ENCODE measurements at places on chromosomes 7 and 10.

- no peak for DNase-seq
Observed at GRCh38 chr10:94129393-94130130, 135.8 kb downstream of the PLCE1 start.

- no peak for DNase-seq
Observed at GRCh38 chr10:130484468-130485180, 348.4 kb downstream of the GLRX3 start.

DNA sequence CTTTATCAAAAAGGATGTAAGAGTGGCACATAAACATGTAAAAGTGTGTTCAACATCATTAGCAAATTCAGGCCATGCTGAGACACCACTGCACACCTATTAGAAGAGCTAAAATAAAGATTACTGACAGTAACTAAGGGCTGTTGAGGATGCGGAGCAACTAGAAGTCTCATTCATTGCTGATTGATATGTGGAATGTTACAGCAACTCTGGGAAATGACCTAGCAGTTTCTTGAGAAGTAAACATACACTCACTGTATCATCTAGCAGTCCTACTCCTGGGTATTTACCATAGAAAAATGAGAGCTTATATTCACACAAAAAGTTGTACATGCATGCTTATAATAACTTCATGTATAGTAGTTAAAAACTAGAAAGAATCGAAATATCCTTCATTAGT is 77.3 kb downstream of the CCSER2 start:
- DNase-seq: no peak

DNA sequence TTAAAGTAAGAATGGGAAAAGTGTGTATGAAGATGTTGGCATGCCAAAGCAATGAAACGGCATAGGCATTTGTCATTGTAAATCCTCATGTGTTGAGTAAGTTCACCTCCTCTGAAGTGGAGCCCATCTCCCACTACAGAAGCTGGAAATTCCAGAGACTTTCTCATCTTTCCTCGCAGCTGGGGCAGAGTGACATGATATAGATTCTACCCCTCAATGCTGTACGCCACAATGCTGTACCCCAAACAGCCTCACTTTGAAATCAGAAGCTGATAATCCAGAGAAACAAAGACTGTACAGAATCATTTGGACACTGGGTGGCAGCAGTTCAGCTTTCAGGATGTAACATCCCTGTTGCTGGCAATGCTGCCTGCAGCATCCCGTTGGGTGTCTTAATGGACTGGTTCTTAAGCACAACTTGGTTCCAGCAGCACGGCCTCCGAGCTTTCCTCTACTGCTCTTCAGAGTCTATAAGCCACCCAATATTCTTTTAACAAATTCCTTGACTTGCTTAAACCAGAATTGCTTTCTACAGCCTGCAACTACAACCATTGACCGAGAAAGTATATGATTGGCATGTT is 18.8 kb downstream of the ZC3HAV1L start:
- peak; percentile 57 for DNase-seq

- no peak for DNase-seq
Observed at GRCh38 chr10:83427101-83427500, 712.2 kb upstream of the GHITM start.

DNA sequence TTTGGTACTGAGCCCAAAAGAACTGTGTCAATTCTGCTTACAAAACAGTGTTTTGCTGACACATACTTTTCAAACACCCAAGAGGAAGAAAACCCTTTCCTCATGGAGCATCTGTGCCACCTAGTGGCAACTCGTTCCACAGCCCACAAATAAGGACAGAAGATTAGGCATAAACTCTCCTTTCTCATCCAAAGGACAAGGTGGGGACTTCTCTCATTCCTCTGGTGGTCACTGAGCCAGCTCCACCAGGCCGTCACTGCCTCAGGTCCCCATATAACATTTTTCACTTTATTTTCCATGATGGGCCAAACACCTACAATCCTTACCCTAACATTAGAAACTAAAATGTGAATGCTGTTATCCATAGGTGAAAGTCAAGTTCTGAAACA is 76.9 kb downstream of the RNF216 start:
- DNase-seq: peak; percentile 76

DNA sequence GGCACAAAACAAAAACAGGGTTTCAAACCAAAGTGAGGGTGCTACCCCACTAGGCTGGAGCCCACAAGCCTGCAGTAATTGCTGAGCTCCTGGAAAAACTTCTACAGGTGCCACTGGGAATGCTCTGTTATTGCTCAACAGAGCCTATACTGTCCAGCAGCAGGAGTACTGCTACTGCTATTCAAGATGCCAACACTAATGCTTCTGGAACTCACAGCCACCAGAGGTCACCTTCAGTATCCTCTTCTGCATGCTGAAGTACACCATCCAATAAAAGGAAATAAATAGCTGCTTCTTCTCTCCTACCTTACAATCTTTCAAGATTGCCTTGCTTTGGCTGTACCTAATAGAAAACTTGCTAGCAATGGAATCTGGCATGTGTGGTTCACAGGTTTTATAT is 222.0 kb downstream of the LRRN3 start:
- no peak for DNase-seq

GRCh38 chr7:44769376-44769775 is 20.7 kb downstream of the ZMIZ2 start:
- no peak for DNase-seq

GRCh38 chr10:26334232-26334931 is 103.8 kb upstream of the APBB1IP start:
- DNase-seq: no peak

GRCh38 chr7:55212176-55212575 is 153.0 kb upstream of the LANCL2 start:
- DNase-seq: no peak

- DNase-seq: no peak
Observed at GRCh38 chr10:128084364-128084763, 41.9 kb downstream of the MKI67 start.

DNA sequence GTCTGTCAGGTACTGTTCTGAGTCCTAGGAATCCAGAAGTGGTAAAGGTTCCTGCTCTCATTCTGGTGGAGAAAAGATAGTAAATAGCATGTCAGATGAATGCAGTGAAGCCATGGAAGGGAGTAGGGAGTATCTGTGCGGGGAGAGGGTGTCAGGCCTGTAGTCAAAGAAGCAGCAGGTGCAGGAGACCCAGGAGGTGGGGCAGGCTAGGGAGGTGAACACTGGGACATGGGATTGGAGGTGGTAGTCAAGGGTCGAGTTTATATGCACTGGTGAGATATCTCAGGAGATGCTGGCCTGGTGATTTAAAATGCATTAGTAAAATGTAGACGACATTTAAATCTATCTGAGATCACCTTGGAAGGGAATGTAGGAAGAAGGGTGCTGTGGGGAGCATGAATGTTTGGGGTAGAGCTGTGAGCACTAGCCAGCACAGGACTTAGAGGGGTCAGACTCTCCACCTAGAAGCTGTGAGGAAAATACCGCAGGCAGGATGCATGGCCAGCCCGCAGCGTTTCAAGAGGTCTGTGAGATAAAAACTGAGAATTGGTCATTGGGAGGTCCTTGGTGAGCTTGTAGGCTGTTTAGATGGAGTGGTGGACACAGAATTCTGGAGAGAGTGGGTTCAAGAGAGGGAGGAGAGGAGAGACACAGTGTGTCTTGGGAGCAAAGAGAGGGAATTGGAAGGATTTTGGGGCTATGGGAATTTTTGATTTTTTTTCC is 6.8 kb downstream of the GTPBP4 start:
- no peak for DNase-seq

GRCh38 chr7:15839416-15840100 is 153.1 kb upstream of the MEOX2 start:
- no peak for DNase-seq

GRCh38 chr10:129057856-129058663 is 409.0 kb upstream of the MGMT start:
- no peak for DNase-seq
